ENCODE measurements at places on chromosomes 5 and 9.

DNA sequence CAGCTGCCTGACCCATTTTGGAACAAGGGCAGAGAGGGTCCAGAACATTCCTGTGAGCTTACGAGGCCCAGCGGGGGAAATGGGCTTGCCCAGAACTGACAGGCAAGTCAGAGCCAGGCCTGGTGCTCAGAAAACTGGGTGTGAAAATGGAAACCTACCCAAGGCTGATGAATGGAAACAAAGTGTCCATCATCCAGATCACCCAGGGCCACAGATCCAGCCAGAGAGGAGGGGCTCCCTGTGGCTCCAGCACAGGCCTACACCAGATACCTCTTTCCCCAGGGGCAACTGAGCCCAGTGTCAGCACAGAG lies 3.1 kb downstream of the CLTB start:
- no peak for DNase-seq

DNA sequence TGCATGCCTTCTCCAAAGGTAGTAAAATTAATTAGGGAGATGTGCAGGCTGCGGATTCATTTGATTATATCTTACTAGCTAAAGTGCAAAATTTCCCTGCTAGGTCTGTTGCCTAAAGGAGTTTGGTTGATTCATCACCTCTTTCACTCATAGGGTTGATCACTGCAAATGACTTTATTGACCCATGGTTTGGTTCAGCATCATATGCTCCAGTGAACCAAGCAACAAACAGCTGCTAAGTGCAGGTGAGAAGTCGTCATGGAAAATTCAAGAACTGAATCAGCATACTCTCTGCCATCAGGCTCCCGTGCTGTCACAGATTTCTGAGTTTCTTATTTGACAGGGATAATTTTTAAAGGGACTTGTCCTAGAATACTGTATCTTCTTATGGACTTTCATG lies 571.8 kb upstream of the CDH18 start:
- no peak for DNase-seq

DNA sequence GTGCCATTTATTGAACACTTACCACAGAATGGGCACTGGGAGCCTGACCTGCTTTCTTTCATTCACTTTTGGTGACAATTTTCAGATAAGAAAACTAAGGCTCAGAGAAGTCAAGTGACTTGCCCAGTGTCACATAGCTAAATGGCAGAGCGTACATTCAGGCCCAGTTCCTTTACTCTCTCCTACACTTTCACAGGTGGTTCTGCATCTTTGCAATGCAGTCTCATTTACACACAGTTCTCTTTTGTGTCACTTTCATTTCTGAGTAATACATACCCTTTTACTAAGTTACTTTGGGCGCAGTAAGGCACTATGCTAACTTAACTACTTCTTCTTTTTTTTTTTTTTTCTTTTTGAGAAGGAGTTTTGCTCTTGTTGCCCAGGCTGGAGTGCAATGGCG lies 8.3 kb downstream of the NFIL3 start:
- no peak for DNase-seq

GRCh38 chr5:68519143-68519542 lies 303.6 kb downstream of the PIK3R1 start:
- no peak for DNase-seq

GRCh38 chr5:158642879-158643278 lies 456.8 kb downstream of the EBF1 start:
- no peak for DNase-seq

DNA sequence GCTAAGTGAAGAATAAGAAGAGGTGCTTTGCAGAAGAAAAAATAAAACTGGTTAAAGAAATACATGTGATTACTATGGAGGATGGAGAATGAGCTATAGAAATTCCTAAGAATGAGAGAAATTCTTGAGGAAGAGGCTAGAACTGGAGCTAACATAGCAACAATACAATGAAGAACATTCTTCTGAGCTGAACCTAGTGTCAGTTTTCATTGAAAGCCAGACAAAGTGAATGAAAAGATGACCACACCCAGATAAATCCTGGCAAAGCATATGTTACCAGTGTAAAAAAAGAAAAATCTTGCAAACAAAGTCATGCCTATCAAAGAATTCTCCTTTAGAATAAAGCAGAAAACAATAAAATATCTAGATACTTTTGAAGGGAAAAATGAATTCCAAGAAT lies 39.6 kb downstream of the SGCD start:
- DNase-seq, result no peak

DNA sequence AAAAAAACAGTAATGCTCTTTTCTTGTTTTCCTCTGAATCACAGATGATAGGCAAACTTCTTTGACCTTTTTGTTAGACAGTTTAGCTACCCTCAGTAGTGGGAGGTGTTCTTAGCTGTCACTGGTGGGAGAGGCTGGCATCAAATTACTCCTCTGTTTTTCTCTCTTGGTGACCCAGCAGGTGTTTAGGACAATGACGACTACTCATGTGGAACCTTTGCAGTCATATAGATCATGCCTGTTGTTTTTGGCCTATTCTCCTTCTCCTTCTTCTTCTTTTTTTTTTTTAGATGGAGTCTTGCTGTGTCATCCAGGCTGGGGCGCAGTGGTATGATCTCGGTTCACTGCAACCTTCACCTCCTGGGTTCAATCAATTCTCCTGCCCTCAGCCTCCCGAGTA lies 15.4 kb upstream of the NPR2 start:
- DNase-seq, result no peak

- no peak for DNase-seq
Observed at GRCh38 chr9:118364266-118365106, 660.3 kb downstream of the TLR4 start.
